Activated T-helper 2 cell treated with anti-CD3 and anti-CD28 coated beads, Interferon-gamma antibody, Interleukin-2, Interleukin-4, amounts not matched to agents 10 μg/mL and 5 μg/mL and 100 μg/mL, durations not matched to agents 14 hours and 24 hours and 36 hours (primary cell): ENCODE measurements at places on chromosomes 3 and 15. TPM values are rescaled to one million over a fixed set of nuclear protein-coding genes. Genes with fewer than 3 reads are reported as not detected.

DNA sequence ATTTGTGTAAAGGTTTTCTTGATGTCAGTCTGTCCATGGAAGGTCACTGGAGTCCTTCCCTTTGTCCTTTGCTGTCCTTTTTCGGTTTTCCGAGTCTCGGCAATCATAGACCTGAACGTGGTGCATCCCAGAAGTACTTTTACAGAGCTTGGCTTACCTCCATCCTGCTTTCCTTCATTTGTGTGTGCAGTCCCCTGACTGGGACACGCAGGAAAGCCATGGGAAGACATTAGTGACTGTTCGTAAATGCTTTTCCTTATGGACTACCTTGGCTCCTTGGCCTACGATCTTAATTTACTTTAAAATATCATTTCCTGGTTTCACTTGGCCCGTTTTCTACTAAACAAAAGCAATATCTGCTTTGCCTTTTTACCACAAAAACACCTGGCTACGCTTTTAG lies 328.4 kb upstream of the RARB start:
- DNase-seq = no peak

GRCh38 chr3:14534516-14535191 lies 5.5 kb downstream of the GRIP2 start:
- no peak for DNase-seq

DNA sequence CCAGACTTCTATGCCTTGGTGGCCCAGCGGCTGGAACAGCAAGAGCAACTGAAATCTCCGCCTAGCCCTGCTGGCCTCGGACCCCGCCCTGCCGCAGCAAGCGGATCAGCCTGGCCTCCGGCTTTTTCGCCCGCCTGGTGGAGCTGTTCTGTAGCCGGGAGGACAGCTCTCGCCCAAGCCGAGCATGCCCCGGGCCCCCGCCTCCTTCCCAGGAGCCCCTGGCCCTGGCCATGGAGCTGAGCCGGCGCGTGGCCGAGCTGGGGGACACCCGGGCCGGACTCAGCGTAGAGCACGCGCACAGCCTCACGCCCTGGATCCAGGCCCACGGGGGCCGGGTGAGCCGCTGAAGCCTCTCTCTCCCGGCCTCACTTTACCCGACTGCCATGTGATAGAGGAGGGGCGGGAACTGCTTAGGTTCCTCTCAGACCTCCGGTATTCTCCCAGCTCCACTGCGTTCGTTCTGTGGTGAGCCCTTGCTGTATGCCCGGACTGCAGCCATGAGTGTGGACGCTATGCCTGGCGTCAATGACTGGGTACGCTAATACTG lies 24.1 kb upstream of the MRPL3 start:
- no peak for DNase-seq

DNA sequence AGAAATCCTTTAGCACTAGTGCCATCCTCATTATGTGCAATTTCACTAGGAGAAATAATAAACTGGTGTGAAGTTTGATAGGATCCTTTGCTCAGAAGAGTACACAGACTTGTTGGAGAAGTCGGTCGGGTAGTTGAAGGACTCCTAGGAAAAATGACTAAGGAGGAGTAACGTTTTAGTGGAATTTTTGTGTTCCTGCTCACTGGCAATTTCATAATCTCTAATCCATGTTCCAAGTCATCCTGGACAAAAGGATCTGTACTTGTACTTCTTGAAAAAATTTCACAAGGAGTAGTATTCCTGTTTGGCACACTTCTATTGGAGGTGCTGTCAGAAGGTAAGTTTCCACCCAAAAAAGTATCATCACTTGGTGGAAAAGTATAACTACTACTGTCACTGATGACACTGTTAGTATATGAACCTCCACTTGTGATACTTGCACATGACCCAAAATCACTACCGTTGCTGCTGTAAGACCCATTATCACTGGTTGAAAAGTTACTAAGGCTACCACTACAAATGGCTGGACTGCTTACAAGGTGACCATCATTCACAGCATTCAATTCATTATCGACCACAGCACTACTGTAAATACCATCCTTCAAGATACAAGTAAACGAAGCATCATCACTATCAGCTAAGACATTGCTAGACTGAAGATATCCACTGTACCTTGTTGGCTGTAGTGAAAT lies 77.4 kb downstream of the NEDD4 start:
- no peak for DNase-seq

GRCh38 chr15:101028772-101029438 lies 109.7 kb downstream of the LRRK1 start:
- DNase-seq = peak; percentile 4

GRCh38 chr3:10715886-10716285 lies 100.1 kb upstream of the SLC6A11 start:
- DNase-seq = no peak

DNA sequence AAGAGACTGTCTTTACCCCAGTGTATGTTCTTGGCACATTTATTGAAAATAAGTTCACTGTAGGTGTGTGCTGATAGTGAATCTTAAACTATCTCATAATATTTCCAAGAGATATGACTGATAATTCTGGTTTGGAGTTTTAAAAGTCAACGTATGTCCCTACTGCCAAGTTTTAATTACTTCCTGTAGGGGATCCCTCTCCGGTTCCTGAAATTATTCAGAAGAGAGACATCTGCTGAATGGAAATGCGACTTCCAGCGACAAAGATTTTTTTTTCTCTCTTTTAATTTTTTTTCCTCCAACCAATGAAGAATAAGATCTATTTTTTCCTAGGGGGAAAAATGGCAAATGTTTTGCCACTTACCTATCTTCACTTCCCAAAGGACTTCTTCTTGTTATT lies 498.9 kb upstream of the TGFBR2 start:
- DNase-seq = no peak

DNA sequence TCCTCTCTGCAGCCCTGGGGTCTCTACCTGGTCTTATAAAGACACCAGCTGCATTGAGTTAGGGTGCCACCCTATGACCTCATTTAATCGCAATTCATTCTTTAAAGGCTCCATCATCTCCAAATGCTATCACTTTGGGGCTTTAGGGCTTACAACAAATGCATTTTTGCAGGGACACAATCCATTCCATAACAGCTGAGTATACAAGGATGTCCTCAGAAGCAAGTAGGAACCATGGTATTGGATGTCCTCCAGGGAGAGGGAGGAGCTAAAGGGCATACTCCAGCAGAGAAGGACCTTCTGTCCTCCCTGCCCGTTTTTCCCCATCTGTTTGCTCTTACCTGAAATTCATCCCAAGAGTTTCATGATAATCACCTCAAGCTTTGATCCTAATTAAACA lies 30.3 kb downstream of the UMPS start:
- no peak for DNase-seq

GRCh38 chr15:94105760-94106159 lies 125.6 kb upstream of the MCTP2 start:
- DNase-seq = no peak

DNA sequence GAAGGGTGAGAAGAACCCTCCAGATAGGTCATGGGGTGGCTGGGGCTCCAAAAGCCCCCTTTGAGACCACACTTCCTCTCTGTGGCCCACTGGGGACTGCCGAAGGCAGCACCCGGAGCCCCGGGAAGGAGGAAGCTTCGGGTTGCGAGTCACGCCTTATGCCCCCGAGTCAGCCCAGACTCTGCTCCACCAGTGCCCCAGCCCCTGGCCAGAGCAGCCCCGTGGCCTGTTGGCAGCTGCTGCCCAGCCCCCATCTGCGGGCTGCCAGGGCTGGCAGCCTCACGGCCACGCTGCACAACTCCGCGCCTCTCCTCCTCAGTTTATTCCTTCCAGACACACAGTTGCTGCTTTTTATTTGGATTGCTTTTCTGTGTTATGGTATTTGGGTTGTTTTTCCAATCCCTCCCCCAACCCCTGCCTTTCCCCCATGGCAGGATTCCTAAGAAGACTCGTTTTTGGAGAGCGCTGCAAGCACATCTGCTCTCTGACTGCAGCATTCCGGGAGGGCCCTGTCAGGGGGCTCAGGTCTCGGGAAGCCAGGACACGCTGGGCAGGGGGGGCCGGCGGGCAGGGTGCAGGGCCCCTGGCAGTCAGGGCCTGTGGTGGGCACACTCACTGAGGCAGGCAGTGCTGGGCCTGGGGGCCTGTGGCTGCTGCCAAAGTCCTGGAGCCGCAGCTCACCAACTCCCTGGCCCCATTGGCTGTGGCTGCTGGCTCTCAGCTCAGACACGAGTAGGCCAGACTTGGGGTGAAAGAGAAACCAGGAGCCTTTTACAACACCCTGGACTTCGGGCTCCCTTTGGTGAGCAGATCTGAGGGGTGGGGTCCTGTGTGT lies 20.2 kb downstream of the MAGEF1 start:
- no peak for DNase-seq

- no peak for DNase-seq
Measured at GRCh38 chr3:99875581-99875928, 57.9 kb downstream of the CMSS1 start.

DNA sequence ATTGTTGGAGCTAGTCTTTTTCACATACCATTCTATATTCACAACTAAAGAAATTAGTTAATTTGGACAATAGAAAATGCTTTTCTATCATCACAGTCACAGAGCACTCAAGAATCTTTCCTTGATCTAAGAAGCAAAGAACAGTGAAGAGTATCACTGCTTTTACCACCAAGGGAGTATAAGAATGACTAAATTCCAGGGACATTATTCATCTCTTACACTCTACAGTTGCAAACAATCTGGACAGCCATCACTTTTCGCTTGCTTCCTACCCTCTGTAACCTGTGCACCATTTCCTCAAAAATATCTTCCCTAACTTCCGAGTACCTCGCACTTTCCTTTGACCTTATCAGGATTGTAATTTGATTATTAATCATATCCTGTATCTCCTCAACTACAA lies 359.5 kb upstream of the TMCO5A start:
- DNase-seq = no peak

DNA sequence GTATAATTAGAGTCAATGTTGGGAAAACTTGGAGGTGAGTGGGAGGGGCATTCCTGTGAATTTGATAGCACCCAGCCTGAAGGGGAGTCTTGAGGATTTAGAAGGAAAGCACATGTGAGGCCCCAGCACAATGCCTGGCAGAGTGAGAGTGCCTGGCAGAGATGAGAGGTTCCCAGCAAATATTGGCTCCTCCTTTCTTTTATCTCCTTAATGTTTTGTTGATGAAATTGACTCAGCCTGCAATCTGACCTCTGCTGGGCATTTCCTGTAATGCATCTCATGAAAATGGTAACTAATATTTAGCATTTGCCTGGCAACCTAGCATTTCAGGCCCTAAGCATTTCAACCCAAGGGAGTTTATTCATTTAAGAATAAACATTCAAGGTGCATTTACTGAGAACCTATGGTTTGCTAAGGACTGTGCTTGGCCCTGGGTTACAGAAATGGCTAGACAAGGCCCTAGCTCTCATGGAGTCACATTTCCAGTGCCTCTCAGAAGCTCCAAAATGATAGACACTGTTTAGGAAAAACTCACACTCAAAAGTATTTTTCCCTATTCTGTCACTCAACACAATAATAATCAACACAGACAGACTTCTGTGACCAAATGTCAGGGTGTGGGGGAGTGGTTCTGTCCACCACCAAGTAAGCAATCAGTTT lies 19.0 kb downstream of the PDHB start:
- peak; percentile 37 for DNase-seq

- DNase-seq = no peak
Measured at GRCh38 chr3:187902936-187903335, 157.7 kb upstream of the BCL6 start.

- no peak for DNase-seq
Measured at GRCh38 chr15:57017024-57017423, 98.6 kb downstream of the TCF12 start.

DNA sequence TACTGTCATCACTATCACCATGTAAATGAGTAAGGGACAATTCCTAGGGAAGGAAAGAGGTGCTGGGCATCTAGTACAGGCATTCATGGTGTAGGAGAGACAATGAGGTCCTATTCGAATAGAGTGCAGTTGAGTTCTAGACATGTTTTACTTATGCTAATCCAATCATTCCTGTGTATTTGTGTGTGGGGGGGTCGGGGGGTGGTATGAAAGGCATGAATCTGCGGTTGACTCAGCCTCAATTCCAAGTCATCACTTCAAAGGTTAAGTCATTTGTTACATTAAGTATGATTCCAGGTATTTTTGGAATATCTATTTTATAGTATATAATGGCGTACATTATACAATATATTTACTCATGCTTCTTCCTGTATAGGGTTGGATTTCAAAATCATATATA lies 163.1 kb upstream of the GALNT15 start:
- no peak for DNase-seq

DNA sequence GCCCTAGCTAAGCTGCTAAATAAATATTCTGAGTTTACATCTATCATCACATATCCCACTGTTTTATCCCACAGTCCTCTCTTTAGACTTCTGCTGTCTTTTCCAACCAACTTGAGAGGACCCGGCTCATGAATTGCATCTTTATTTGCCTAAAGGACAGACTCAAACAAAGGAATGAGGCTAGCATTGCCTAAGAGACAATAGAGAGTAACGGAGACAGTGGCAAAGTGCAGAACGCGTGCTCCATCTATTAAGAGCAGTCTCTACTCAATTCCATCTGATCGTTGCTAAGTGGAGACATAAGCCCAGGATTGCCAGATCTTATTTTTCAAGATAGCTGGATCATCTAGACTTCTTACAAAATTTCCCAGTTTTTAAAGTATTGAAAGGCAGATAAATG lies 2.3 kb downstream of the ADAMTSL3 start:
- DNase-seq = no peak

- DNase-seq = no peak
Measured at GRCh38 chr3:100269410-100270214, 8.8 kb downstream of the TBC1D23 start.

- DNase-seq = no peak
Measured at GRCh38 chr15:99518191-99518590, 47.6 kb upstream of the MEF2A start.

DNA sequence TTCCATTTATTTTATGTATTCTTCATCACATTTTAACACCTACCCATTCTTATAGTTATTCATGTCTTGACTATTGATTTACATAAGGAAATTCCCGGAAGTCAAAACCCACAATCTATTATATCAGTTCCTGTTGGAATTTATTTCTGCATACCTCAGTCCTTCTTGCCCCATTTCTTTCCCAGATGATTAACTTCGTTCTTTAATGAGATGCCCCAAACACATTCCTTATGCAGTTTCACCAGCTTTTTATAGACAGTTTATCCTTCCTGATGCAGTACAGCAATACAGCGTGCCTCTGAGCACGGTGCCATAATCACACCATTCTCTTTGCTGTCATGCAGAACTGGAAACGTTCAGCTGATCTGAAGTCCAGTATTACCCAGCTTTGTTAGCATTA lies 175.8 kb upstream of the NANOGP8 start:
- no peak for DNase-seq

DNA sequence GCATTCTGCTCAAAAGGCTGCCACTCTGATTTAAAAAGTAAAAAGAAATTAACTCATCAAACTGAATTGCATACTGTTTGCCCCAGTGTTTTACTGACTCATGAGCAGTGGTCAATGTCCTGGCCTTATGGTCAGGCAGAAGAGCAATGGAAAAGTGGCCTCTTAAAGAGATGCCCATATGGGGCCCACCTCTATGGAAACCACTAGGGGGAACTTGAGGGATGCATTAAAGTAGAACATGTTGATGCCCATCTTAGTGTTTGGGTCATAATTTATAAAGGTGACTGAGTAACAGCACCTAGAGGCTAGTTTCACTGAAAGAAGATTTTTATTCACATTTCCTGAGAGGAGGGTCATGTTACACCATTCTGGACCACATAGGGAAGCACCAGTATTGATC lies 66.5 kb upstream of the RNU6-1 start:
- DNase-seq = no peak

GRCh38 chr3:128996200-128996599 lies 2.3 kb upstream of the CFAP92 start:
- no peak for DNase-seq

Gene PSMA4
- 330 and 331 TPM in 2 replicates for total RNA-seq

Gene SLC2A2
- not detected in 2 replicates for total RNA-seq

Gene PLSCR5
- total RNA-seq = not detected in 2 replicates

Gene PLSCR4
- not detected in 2 replicates for total RNA-seq

Gene CIB1
- total RNA-seq = 159 and 162 TPM in 2 replicates

Gene AHSG
- total RNA-seq = not detected in 2 replicates

Gene LRRC34
- total RNA-seq = 5.6 and 5.9 TPM in 2 replicates
